ENCODE measurements at places on chromosomes 6 and 20. TPM values are rescaled to one million over a fixed set of nuclear protein-coding genes. Genes with fewer than 3 reads are reported as not detected.

The REM1 gene
- not detected for polyA plus RNA-seq

The CSE1L gene
- polyA plus RNA-seq, result 27.6 TPM

The SENP6 gene
- polyA plus RNA-seq, result 76.1 TPM

The NKX2-2 gene
- polyA plus RNA-seq, result not detected

The NFATC2 gene
- polyA plus RNA-seq, result 52.1 TPM

The MLIP gene
- polyA plus RNA-seq, result not detected

DNA sequence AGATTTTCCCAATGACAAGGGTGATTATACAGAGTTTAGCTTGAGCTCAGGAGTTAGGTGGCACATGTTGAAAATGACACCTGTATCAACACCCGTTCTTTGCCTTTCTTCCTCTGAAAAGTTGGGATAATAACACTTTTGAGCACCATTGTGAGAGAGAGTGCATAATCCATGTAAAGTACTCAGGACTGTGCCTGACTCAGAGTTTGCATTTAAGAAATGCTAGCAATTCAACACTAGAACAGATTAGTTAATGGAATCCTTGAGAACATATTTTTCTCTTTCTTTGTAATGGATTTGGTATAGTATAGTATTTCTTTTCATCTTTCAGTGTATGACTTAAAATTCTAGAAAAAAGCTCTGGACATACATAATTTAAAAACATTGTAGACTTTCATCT lies 449.2 kb downstream of the GJA1 start:
- H3K27me3 ChIP-seq, result no peaks in the 10 kb centered on the region
- H3K4me3 ChIP-seq, result no peak overlapping the region
- H3K27ac ChIP-seq, result no peak overlapping the region
- no peaks in the 10 kb centered on the region for H3K36me3 ChIP-seq
- no peak for DNase-seq
- H3K4me1 ChIP-seq, result no peaks in the 10 kb centered on the region

DNA sequence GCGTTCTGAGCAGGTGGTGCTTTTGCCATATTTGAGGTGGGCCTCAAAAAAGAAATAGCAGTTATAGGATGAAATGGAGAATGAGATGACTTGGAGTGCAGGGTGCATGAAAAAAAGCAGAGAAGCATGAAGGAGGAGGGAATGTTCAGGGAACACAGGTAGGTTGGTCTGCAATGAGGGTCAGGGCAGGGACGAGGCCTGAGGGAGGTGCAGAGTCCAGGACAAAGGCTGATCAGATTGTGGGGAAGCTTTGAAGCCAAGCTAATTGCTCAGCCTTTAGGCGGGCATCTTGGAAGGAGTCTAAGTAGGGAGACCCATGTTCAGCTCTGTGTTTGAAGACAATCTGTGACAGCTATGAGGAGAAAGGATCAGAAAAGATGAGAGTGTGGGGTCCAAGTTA lies 12.0 kb downstream of the TRAM2 start:
- no peaks in the 10 kb centered on the region for H3K27me3 ChIP-seq
- no peak for DNase-seq
- H3K4me3 ChIP-seq, result no peak overlapping the region
- H3K27ac ChIP-seq, result no peak overlapping the region
- no peaks in the 10 kb centered on the region for H3K36me3 ChIP-seq
- H3K4me1 ChIP-seq, result peaks cover 13% of the 10 kb centered on the region

DNA sequence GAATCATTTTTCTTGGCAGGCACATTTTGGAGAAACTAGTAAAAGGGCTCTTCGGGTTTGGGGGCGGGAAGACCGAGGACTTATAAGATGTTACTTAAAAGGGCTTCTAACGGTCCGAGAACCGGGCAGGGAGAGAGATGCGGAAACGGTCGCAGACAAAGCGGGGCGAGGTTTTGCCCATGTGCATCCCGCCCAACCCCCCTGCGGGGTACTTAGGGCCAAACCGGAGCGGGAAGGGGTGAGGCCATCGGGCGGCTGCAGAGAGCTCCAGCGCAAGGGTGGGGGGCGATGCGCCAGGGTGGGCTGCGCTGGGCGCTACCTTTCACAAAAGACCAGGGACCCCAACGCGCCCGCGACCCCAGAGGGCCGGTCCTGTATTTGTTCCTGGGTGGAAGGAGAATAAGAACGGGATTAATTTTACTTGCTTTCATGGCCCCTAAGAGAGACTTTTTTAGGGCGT lies 616 bp downstream of the TUBB start:
- DNase-seq, result peak; percentile 47
- H3K4me1 ChIP-seq, result peaks cover 37% of the 10 kb centered on the region

GRCh38 chr6:112396221-112396620 lies 49.1 kb downstream of the RFPL4B start:
- H3K4me1 ChIP-seq, result no peaks in the 10 kb centered on the region
- no peak for DNase-seq
- H3K27ac ChIP-seq, result no peak overlapping the region
- no peak overlapping the region for H3K4me3 ChIP-seq

DNA sequence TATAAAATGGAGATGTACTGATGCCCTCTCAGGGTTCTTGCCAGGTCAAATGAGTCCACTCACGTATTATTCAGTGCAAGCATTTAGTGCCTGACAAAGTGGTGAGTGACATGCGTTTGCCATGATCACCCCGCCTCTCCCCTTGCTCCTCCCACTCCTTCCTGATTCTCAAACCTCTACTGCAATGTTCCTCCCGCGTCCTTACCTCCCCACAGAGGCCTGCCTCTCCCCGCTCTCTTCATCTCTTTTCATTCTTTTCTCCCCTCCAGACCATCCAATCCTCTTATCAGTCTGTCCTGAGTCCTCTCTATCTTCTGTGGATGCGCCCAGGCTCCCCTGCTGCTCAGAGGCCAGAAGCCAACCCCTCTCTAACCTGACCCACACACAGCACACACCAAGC lies 40.7 kb downstream of the KCNK5 start:
- H3K27me3 ChIP-seq, result no peaks in the 10 kb centered on the region
- H3K4me1 ChIP-seq, result no peaks in the 10 kb centered on the region
- DNase-seq, result no peak

DNA sequence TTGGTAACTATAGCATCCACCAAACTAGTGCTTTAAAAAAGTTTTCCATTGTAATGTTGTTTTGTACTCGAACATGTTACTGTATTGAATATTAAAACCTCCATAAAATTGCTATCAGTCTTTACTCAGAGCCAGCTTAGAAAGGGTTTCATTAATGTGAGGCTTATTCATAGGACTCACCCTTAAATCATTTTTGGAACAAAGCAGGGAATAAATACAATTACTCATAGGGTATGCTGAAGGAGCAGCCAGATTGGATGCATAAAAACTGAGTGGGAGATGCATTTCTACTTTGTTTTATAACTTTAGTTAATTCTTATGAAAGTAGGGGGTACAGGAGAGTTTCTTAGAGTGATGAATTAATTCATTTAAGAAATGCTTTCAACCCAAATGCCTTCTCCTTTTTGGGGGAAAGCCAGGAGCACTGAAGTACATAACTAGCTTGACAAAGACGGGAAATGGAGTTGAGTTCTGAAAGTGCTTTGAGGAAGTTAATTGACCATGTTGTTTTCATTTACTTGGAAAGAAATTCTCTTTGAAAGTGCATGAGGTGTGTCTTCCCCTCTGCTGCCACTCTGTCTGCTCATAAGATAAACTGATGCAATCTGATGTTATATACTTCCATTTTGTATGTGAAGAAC lies 90.3 kb downstream of the RNF144B start:
- no peaks in the 10 kb centered on the region for H3K36me3 ChIP-seq
- no peak overlapping the region for H3K27ac ChIP-seq
- no peaks in the 10 kb centered on the region for H3K4me1 ChIP-seq

- DNase-seq, result no peak
- H3K4me3 ChIP-seq, result no peak overlapping the region
- no peaks in the 10 kb centered on the region for H3K27me3 ChIP-seq
- H3K36me3 ChIP-seq, result peaks cover 11% of the 10 kb centered on the region
- H3K27ac ChIP-seq, result no peak overlapping the region
These were observed 1.4 kb downstream of the PPP1R3D start for GRCh38 chr20:59938696-59939051.

GRCh38 chr6:87914637-87915395 lies 132.8 kb upstream of the SPACA1 start:
- no peak for DNase-seq
- H3K27ac ChIP-seq, result no peak overlapping the region
- H3K27me3 ChIP-seq, result no peaks in the 10 kb centered on the region
- H3K4me3 ChIP-seq, result no peak overlapping the region
- no peaks in the 10 kb centered on the region for H3K4me1 ChIP-seq
- no peaks in the 10 kb centered on the region for H3K36me3 ChIP-seq

GRCh38 chr20:19120569-19120968 lies 91.9 kb upstream of the SLC24A3 start:
- H3K4me1 ChIP-seq, result no peaks in the 10 kb centered on the region
- no peaks in the 10 kb centered on the region for H3K36me3 ChIP-seq

DNA sequence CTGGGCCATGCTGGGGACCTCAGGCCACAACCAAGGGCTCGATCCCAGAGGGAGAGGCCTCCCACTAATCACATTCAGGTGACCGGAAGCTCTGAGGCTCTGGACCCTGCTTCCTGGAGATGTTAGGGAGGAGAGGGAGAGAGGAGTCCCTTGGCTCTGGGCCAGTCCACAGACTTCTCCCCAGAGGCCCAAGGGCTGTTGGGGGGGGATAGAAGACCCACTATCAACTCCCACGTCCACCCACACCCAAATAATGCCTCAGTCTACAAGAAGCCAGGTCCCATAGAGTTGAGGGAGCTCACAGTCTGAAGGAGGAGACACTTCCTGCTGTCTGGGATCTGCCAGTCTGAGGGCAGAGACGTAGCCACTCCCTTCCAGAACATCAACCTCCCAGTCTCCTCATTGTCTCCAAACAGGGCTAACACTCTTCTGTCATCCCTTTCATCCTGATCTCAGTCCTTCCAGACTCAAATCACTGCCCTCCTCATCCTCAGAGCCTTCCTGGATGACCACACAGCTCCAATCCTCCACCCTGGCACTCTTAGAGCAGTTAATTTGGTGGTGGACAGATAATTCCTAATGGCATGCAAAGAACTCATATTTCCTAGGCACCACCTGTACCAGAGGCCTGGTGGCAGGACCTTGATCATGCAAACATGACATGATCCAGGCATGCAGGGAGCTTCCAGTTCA lies 69.9 kb downstream of the MRPL14 start:
- peak overlapping the region; percentile 70 for H3K27ac ChIP-seq
- no peak for DNase-seq
- no peaks in the 10 kb centered on the region for H3K4me1 ChIP-seq
- no peak overlapping the region for H3K4me3 ChIP-seq

DNA sequence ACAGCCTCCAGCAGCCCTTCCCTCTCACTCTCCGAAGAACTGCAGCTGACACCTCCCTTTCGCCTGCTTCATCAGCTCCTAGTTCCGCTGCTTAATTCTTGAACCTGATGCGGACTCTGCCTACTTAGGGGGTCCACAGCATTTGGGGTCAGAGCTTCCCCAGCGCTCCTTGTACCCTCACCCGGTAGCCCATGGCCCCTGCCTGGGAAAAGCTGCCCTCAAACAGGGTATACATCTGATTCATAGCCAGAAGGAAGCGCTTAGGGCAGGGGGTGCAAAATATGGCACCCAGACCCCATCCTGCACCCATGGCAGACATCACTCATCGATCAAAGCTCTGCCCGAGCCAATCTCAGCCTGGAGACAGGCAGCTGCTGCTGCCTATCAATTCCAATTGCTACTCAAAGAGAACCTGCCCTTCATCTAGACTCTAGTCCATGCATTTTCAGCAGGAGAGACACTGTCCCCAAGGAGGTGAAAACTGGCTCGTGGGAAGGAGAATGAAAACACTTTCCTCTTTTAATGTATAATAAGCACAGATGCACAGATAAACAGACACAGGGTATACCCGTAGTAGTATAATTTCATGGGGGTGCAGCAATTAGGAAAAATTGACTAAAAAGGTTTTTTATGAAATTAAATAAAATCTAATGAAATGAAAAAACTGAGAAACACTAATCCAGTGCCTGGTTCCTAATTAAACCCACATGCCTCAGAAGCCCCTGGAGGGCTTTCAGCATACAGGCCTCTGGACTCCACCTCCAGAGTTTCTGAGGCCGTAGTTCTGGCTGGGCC lies 194.8 kb downstream of the PREX1 start:
- no peaks in the 10 kb centered on the region for H3K4me1 ChIP-seq
- H3K27ac ChIP-seq, result no peak overlapping the region
- no peaks in the 10 kb centered on the region for H3K27me3 ChIP-seq
- no peak overlapping the region for H3K4me3 ChIP-seq
- no peak for DNase-seq

DNA sequence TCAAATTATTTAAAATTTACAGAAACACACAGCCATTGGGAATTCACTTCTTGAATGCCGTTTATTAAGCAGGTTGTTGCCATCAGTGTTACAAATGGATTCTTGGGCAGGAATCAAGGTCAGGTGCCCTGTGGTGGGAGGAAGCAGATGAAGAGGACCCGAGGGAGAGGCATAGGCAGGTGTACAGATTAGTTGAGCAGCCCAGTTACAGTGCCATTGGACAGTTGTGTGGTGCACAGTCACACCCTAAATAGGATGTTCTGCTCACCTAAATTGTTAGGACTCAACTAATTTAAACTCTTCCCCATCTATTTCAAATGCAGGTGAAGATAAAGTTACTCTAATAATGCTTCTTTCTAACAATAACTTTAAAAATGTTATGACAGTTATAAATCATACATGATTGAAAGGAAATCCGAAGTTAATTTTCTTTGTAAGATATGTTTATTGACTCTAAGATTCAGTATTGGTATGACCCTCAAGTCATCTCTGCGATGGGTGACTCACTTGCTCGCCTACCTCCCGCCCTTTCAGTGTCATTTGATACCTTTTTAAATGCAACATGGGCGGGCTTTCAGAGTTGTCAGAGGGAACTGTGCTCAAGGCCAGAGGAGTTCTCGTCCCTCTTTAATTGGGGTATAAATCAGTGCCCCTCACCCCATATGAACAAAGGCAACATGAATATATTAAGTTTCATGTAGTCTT lies 35.1 kb downstream of the DSE start:
- H3K4me1 ChIP-seq, result no peaks in the 10 kb centered on the region
- H3K36me3 ChIP-seq, result no peaks in the 10 kb centered on the region
- no peak for DNase-seq
- H3K27ac ChIP-seq, result no peak overlapping the region

GRCh38 chr6:19159089-19159488 lies 678.1 kb upstream of the ID4 start:
- no peak overlapping the region for H3K4me3 ChIP-seq
- no peak overlapping the region for H3K27ac ChIP-seq
- DNase-seq, result no peak
- H3K27me3 ChIP-seq, result no peaks in the 10 kb centered on the region
- H3K36me3 ChIP-seq, result no peaks in the 10 kb centered on the region
- no peaks in the 10 kb centered on the region for H3K4me1 ChIP-seq

- H3K36me3 ChIP-seq, result no peaks in the 10 kb centered on the region
- no peak for DNase-seq
- no peak overlapping the region for H3K27ac ChIP-seq
- H3K4me3 ChIP-seq, result no peak overlapping the region
- no peaks in the 10 kb centered on the region for H3K4me1 ChIP-seq
These were observed 55.8 kb downstream of the KIF6 start for GRCh38 chr6:39669207-39669972.

- no peaks in the 10 kb centered on the region for H3K36me3 ChIP-seq
- no peaks in the 10 kb centered on the region for H3K27me3 ChIP-seq
- DNase-seq, result no peak
- H3K4me3 ChIP-seq, result no peak overlapping the region
- H3K4me1 ChIP-seq, result no peaks in the 10 kb centered on the region
These were observed 111.6 kb downstream of the TBC1D32 start for GRCh38 chr6:121222656-121223055.
